T-helper 9 cell (primary cell): ENCODE measurements at places on chromosomes 2 and 18.

- DNase-seq: no peak
Measured at GRCh38 chr2:196915507-196916189, 10.9 kb downstream of the PGAP1 start.

GRCh38 chr18:48837676-48838075, 113.1 kb downstream of the SMAD7 start:
- DNase-seq: no peak

DNA sequence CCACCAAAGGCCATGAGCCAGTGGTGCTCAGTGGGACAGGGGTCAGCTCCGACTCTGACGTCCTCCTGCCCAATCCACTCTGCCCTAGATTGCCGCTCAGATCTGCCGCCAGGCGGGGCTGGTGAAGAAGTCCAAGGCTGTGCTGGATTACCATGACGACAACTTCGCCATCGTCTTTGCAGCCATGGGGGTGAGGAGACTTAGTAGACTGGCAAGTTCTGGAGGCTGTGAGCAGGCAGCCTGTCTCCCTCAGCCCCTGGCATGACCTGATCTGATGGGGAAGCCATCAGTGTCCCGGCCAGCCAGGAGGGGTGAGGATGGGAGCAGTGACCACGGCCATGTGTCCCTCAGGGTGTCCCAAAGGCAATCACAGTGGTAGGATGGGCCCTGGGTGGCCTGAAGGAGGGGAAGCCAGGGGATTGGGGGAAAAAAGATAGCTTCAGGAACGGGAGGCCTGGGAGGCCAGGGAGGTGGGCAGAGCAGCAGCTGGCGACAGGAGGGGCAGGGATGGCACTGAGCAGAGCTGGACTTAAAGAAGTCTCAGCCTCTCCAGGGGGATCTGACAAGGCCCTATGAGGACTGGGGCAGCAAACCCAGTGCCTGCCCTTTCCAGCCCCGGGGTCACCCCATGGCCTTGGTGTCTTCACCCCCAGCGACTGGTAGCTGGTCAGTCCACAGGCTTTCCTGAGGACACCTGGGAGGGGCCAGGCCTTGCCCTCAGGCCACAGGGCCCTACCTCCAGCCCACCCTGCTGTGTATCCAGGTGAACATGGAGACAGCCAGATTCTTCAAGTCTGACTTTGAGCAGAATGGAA, 17.4 kb upstream of the ANKRD53 start:
- DNase-seq: no peak

DNA sequence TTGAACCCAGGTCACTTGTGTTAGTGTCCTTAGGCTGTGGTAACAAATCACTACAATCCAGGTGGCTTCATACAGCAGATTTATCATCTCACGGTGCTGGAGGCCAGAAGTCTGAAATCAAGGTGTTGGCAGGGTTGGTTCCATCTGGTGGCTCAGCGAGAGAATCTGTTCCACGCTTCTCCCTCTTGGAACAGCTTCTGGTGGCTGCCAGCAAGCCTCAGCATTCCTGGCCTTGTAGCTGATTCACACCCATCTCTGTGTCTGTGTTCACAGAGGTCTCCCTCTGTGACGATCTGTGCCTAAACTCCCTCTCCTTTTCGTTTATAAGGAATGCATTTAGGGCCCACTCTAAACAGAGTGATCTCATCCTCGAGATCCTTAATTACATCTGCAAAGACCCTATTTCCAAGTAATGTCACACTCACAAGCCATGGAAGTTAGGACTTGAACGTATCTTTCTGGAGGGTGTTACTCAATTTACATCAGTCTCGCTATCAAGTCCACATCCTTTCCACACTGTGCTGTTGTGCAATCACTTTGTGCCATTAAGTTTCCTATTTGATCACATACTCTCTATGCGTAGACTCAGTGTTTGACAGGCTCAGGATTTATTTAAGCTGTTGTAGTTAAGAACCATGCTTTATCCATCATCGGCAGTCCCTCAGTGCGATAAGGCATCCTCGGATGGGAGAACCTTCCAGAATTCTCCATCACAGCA, 164.4 kb downstream of the SOCS6 start:
- no peak for DNase-seq

DNA sequence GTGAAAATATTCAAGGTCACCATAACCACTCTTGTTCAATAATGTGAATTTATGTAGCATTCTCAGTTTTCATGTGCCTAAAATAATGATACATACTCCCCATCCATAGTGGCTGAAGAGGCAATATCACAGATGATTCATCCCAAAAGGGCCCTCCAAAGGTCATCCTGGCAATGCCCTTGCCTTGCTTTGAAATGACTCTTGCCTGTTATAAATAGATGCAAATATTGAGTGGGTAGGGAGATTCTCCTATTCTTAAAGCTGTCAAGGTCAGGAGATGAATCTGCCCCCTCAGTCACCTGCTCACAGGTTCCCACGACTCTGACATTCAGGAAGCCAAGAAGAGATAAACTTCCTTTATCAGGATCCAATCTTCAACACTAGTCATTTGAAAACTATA, 490.5 kb downstream of the TNS1 start:
- DNase-seq: no peak

DNA sequence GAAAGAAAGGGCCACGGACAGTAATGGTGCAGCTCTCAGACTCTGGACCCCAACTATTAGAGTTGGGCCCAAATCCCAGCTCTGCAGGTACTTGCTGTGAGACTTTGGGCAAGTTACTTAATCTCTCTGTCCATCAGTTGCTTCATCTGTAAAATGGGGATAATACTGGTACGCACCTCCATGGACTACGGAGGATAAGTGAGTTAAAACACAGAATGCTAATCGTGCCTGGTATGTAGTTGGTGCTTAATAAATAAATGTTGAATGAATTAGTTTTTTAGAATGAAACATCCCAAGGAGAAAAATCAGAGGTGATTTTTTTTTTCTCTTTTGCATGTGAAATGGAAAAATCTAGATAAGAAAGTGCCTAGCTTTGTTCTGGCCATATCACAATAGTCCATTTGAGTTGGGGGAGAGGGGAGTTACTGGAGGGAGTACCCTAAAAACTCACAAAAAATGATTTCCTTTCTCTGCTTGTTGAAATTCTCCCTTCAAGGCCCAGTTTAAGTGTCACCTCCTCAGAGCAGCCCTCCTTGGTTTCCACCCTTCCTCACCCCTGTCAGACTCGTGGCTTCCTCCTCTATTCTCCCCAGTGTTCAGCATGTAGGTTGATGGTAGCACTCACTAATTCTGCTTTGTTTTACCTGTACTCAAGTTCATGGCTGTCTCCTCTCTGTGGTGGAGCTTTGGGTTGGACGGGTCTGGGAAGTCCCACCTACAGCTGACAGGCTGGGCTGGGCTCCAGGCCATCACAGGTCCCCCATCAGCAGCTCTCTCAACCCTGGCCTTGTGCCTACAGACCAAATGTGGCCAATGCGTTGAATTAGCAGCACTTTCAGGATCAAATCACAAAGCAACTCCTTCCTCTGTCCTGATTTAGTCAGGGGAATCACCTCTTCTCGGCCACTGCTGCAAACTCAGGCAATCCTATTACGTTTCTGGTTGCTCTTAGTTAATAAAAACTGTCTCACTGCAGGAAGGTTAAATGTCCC, 92.8 kb upstream of the TAF1B start:
- DNase-seq: no peak

DNA sequence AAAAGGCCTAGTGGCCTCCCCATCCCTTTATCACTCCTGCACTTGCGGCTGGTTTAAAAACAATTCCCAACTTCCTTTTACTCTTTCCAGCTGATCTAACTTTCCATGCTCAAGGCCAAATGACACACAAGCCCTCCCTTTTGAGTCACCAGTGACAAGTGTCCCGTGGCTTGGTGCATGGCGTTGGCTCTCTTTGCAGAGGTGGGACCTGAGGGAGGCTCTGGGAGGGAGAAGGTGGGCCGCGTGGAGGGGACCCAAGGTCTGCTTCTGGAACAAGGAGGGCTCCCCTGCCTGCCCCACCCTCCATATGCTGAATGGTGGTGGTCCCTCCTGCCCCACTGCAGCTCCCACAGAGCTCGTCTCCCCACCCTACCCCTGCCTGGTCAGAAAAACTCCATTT, 30.8 kb upstream of the HPCAL1 start:
- DNase-seq: no peak

DNA sequence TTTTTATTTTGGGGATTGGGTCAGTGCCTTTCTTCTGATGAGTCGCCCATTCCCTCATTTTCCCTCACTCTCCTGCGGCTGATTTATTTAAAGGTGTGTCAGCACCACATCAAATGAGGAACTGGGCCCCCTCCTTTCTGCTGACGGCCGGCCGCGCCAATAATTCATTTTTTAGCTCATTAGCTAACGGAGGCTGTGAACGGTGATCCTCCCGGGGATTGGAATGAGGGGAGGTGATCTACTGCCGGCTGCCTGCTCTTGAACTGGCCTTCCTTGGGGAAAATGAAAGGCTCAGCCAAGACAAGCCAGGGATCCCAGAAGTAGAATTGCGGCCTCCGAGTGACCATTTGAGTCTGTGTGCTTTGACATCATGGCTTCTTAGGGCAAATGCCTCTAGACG, 54.2 kb downstream of the GBX2 start:
- no peak for DNase-seq

GRCh38 chr2:112273349-112273748, 2.0 kb upstream of the ZC3H6 start:
- DNase-seq: no peak

- DNase-seq: no peak
Measured at GRCh38 chr2:112257575-112257974, 2.7 kb upstream of the ZC3H8 start.

DNA sequence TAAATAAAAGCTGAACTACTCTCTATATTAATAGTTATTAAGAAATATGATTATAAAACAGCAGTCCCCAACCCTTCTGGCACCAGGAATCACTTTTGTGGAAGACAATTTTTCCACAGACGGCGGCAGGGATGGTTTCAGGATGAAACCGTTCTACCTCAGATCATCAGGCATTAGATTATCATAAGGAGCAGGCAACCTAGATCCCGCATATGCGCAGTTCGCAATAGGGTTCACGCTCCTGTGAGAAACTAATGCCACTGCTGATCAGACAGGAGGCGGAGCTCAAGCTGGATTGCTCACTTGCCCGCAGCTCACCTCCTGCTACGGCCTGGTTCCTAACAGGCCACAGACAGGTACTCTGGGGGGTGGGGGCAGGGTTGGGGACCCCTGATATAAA, 19.3 kb upstream of the DSG2 start:
- DNase-seq: no peak

DNA sequence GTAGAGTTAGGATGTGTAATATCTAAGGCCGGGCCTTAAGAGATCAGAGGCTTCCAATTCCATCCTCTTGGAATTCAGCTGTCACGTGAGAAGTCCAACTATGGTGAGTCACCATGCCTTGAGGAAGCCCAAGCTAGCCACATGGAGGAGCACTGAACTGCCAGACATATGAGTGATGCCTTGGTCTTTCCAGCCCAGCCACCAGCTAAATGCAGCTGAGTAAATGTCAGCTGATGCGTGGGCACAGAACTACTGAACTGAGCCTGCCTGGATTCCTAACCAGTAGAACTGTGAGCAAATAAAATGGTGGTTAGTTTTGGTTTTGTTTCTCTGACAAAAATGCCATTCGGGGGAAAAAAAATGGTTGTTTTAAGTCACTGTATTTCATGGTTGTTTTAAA, 153.7 kb upstream of the SERTAD2 start:
- no peak for DNase-seq

- no peak for DNase-seq
Measured at GRCh38 chr18:26022585-26022984, 67.8 kb downstream of the SS18 start.

- no peak for DNase-seq
Measured at GRCh38 chr2:62719757-62720156, 14.2 kb downstream of the EHBP1 start.

DNA sequence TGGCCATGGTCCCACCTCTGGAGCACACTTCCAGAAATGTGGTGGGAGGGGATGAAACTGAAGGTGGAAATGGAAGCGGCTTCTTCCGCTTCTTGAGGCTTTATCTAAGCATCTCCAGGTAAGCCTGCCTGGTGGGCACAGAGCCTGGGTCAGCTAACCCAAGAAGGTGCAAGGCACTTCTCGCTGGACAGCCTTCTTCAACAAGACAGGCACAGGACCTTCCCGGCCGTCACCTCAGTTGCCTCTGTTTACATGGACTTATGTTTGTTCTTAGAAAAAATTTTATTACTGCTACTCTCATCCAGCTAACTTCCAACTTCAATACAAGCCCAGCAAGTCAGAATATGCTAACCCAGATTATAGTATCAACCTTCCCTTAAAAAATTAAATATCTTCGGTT, 51.9 kb downstream of the SRD5A2 start:
- DNase-seq: no peak

DNA sequence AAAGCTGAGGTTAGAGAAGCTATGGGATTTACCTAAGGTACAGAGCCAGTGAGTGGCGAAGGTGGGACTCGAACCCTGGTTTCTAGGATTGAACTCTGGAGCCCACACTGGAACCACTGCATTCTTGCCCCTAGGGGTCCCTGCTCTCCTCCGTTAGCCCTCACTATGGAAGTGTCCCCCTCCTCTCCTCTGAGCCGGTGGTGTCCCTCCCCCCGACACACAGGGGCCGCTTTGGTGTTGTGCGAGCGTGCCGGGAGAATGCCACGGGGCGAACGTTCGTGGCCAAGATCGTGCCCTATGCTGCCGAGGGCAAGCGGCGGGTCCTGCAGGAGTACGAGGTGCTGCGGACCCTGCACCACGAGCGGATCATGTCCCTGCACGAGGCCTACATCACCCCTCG, 8.5 kb upstream of the GMPPA start:
- DNase-seq: no peak

DNA sequence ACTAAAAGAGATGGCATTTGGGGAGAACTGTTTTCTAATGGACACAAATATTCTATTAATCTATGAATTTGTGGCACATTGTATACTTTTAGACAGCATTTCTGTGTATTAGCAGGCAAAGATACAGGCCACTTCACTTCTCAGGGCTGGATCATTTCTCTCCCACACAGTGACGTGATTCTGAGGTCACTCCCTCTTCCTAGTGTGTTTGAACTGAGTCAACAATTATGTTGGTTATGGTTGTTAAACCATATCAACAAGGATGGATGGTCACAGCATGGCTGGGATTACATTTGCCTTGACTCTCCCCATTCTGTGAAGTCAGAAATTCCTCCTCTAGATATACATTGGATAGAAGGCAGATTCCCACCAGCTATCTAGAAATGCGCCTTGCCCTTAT, 11.6 kb downstream of the NOSTRIN start:
- DNase-seq: no peak

GRCh38 chr2:177036747-177037146, 175.8 kb upstream of the HNRNPA3 start:
- DNase-seq: no peak

DNA sequence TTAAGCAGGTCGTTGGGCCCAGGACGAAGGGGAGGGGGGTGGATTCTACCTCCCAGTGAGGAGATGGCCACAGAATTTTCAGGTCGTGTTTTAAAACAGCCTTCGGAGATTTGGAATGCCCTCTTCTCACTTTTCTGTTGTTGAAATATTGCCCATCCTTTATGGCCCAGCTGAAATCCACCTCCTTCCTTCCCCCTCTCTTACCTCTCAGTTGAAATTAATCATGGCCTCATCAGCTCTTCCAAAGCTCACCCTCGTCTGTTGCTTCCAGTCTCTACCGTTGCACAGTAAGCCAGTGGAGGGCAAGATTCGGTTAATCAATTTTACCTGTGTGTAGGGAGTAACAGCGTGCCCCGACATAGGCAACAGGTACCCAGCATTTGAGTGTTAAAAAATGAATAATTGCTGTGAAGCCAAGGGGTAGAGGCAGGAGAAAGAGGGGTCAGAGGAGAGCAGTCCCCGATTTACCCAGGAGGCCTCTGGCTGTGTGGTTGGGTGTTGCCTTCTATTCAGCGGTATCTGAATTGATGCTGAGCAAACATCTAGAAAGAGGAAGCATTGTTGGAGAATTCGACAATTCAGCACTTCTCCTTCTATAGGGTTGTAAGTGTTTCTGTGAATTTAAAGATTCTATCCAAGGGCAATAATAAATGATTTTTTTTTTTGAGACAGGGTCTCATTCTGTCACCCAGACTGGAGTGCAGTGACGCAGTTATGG, 8.6 kb upstream of the PDIA6 start:
- DNase-seq: no peak
